ENCODE measurements at places on chromosomes 2 and 18. TPM values are rescaled to one million over a fixed set of nuclear protein-coding genes. Genes with fewer than 3 reads are reported as not detected.

DNA sequence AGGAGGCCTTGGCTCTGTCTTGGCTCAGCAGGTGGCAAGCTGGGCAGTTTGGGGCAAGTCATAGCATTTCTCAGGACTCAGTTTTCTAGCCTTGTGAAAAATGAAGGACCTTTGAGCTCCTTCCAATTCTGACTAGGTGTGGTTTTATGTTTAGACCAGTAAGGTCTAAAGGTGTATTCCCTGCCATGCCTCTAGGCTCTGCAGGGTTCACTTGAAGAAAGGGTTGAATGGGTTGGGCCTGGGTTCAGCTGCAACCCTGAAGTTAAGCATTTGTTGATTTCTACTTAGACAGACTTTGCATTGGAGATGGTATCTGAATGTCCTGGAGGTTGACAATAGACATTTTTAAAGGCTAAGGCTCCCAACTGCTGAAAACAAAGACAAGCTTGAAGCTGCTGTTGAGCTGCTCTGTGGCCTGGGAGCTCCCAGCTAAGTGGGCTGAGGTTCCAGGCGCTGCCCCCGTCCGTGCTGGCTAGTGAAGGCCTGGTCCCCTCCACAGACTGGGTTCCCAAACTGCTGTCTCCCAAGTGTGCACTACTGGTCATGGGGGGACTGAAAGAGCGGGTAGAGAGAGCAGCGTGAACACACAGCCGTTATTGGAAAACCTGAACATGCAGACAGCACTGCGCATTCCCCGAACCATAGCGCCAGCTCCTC lies 100.7 kb upstream of the SMAD7 start:
- no peaks in the 10 kb centered on the region for H3K36me3 ChIP-seq
- H3K4me1 ChIP-seq: no peaks in the 10 kb centered on the region
- DNase-seq: no peak
- no peak overlapping the region for H3K4me3 ChIP-seq

- no peak for DNase-seq
- H3K4me3 ChIP-seq: no peak overlapping the region
- H3K27ac ChIP-seq: no peak overlapping the region
- H3K36me3 ChIP-seq: no peaks in the 10 kb centered on the region
Measured at GRCh38 chr2:9673914-9674481, 43.2 kb upstream of the YWHAQ start.

DNA sequence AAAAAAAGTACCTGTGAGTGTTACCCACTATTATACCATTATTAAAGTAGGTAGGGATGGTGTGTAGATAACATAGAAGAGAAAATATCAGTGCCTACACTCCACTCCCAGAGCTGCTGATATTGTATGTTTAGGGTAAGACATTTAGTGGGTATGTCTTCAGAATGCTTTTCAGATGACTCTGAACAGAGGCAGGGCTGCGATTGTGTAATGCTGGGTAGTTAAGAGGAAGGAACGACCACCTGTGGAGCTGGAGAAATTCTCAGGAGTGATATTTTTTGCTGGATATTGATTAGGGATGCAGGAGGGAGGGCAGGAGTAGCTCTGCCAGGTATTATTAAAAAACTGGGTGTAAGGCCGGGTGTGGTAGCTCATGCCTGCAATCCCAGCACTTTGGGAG lies 2.8 kb downstream of the CNOT11 start:
- H3K4me3 ChIP-seq: no peak overlapping the region
- no peaks in the 10 kb centered on the region for H3K4me1 ChIP-seq
- no peaks in the 10 kb centered on the region for H3K36me3 ChIP-seq
- DNase-seq: no peak
- H3K27ac ChIP-seq: no peak overlapping the region

DNA sequence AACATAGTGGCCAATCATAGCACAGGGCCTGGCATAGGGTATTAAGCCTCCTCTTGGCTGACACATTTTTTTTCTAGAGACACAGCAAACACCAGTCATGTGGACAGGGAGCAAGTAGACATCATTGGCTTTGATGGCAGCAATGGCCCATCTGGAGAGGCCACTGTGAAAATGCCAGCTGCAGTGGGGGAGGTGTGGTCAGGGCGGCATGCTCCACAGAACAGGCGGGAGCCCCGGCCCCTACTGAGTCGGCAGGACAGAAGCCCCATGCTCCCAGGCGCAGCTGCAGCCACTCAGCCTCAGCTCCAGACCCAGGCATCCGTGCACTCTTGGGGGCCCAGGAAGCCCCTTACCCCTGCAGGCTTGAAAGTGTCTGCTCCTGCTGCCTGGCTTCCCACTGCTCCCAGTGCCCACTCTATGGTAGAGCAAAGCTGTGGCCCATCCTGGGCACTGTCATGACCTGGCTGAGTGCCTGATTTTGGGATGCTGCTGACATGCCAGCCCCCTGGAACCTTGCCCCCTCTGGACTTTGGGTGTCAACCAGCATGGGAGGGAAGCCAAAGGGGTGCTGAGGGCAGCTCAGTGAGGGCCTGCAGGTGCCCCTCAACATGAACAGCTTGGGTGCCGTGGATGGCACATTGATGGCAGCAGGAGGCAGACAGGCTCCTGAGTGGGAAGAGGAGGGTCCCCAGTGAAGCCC lies 23.3 kb upstream of the UBE2F start:
- DNase-seq: no peak
- no peaks in the 10 kb centered on the region for H3K4me1 ChIP-seq
- H3K36me3 ChIP-seq: no peaks in the 10 kb centered on the region
- no peak overlapping the region for H3K4me3 ChIP-seq
- H3K27ac ChIP-seq: no peak overlapping the region
- H3K27me3 ChIP-seq: no peaks in the 10 kb centered on the region

The SDC1 gene
- 45.3 TPM for total RNA-seq

The RNF181 gene
- 97.2 TPM for total RNA-seq
